ENCODE measurements at places on chromosomes 16 and 17.

GRCh38 chr17:48153691-48154358, 46.3 kb downstream of the SNX11 start:
- no peak for DNase-seq

- DNase-seq: peak; percentile 3
Observed at GRCh38 chr17:31394544-31394943, 3.1 kb downstream of the RAB11FIP4 start.

DNA sequence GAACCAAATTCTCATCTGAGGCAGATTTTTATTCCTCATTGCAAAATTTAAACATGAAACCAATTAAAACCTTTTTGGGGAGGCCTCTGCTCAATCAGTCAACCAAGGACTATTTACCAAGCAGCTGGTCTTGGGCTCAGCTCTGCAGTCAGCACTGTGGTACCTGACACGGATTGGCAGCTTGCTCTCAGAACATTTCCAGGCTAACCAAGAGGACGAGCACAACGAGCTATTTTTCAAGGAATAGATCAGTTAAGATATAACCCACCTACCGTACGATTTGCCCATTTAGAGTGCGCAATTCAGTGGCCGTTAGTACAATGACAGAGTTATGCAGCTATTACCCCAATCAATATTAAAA, 26.4 kb upstream of the KLHDC4 start:
- no peak for DNase-seq

DNA sequence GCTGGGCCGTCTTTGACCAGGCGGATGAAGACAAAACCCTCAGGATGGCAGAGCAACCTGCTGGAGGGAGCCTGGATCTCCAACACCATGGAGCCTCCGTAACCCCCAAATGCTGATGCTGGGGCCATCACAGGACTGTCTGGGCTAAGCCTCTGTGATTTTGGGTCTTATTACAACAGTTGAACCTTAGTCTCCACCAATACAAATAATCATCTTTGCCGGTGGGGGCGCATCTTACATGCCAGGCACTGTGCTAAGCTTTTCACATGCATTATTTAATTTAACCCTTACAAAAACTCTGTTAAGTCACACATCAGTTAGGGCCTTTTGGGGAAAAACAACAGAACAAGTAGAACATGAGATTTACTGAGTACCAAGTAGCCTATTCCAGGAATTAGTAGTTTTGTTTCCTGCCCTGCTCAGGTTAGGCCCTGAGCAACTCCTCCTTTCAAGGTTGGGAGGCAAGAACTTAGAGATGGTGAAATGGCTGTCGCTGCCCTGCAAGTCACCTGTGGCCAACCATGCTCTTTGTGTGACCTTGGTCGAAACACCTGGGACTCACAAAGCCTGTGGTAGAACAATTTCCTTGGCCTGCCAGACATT, 8.9 kb upstream of the ITGAM start:
- DNase-seq: no peak

DNA sequence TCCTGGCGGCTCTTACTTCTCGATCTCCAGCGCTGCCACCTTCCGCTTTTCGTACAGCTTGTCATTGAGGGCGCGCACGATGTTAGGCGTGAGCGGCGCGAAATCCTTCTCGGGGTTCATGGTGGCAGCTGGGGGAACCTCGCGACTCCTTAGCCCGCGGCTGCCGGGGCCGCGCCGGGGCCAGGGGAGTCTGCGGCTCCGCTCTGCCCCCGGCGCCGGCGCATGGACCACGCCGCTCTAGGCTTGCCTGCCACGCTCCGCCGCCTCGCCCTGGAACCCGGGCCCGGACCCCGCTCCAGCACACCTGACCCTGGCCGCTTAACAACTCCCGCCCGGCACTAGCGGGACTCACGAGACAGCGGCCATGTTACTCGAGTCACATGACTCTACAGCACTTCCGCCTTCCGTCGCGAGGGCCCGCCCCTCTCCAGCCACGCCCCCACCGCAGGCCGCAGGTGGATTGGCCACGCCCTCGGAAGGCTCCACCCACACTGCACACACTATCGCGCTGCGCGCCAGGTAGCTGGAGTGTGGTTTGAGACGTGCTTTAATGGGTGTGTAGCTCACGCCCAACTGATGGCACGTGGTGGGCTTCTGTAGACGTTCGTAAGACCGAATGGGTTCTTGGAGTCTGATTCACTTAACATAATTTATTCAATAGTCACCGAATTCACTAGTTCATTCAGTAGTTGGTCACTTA, at the start of gene VAC14:
TSS of gene VAC14 (minus strand) at position 378 of the 700 bp plus-strand sequence. CDS start at position 120, 258 bp downstream.
- DNase-seq: peak; percentile 96

Measured in effector CD8-positive, alpha-beta T cell (primary cell).